ENCODE measurements at places on chromosomes 11 and 22. TPM values are rescaled to one million over a fixed set of nuclear protein-coding genes. Genes with fewer than 3 reads are reported as not detected.

MRGPRX4 gene
- polyA plus RNA-seq = not detected

NEFH gene
- polyA plus RNA-seq = 8.1 TPM

GLYAT gene
- polyA plus RNA-seq = 172 TPM

RAB39A gene
- polyA plus RNA-seq = 0.86 TPM

ANO5 gene
- polyA plus RNA-seq = 3.5 TPM

TPBGL gene
- not detected for polyA plus RNA-seq

YPEL4 gene
- 2.0 TPM for polyA plus RNA-seq

BTG4 gene
- not detected for polyA plus RNA-seq

CRACR2B gene
- polyA plus RNA-seq = 21.7 TPM

HOATZ gene
- polyA plus RNA-seq = 0.09 TPM

APOBEC3B gene
- polyA plus RNA-seq = 6.7 TPM

OR6T1 gene
- polyA plus RNA-seq = not detected

FCHSD2 gene
- polyA plus RNA-seq = 38.3 TPM

SEPTIN3 gene
- polyA plus RNA-seq = 5.0 TPM

ZFPL1 gene
- 30.4 TPM for polyA plus RNA-seq

LRRC75B gene
- 42.2 TPM for polyA plus RNA-seq

TRPC6 gene
- 8.1 TPM for polyA plus RNA-seq

MFRP gene
- not detected for polyA plus RNA-seq

OR2AG1 gene
- 0.01 TPM for polyA plus RNA-seq

NRIP3 gene
- 0.96 TPM for polyA plus RNA-seq

SCGB1A1 gene
- not detected for polyA plus RNA-seq

KCNC1 gene
- polyA plus RNA-seq = 1.7 TPM

DDI1 gene
- not detected for polyA plus RNA-seq

TRIM29 gene
- 1.7 TPM for polyA plus RNA-seq

EHF gene
- polyA plus RNA-seq = 32.7 TPM

CAPN5 gene
- polyA plus RNA-seq = 34.0 TPM

TMPRSS5 gene
- polyA plus RNA-seq = 0.56 TPM

P4HA3 gene
- polyA plus RNA-seq = 0.98 TPM

SPDYC gene
- polyA plus RNA-seq = not detected

NXPE2 gene
- polyA plus RNA-seq = 0.27 TPM

TRIM6 gene
- 20.0 TPM for polyA plus RNA-seq

GTSE1 gene
- polyA plus RNA-seq = 18.4 TPM

TMPRSS13 gene
- 0.71 TPM for polyA plus RNA-seq

HIRA gene
- 37.1 TPM for polyA plus RNA-seq

C22orf42 gene
- polyA plus RNA-seq = not detected

PIH1D2 gene
- 7.9 TPM for polyA plus RNA-seq

GLB1L3 gene
- 1.8 TPM for polyA plus RNA-seq

SYT13 gene
- 11.5 TPM for polyA plus RNA-seq

FAM83F gene
- 2.9 TPM for polyA plus RNA-seq

APOA5 gene
- polyA plus RNA-seq = not detected

CASP5 gene
- polyA plus RNA-seq = not detected

GLYATL1 gene
- 182 TPM for polyA plus RNA-seq

PLA2G3 gene
- 0.16 TPM for polyA plus RNA-seq

EIF4ENIF1 gene
- 50.9 TPM for polyA plus RNA-seq

MTNR1B gene
- polyA plus RNA-seq = not detected

MN1 gene
- 8.2 TPM for polyA plus RNA-seq

COMT gene
- polyA plus RNA-seq = 143 TPM

TSPAN18 gene
- polyA plus RNA-seq = 62.0 TPM

SORL1 gene
- polyA plus RNA-seq = 31.6 TPM

SOX10 gene
- 1.5 TPM for polyA plus RNA-seq

TBX1 gene
- 1.1 TPM for polyA plus RNA-seq

IGLL1 gene
- 0.61 TPM for polyA plus RNA-seq

GDPD4 gene
- polyA plus RNA-seq = 0.27 TPM

KDM4D gene
- polyA plus RNA-seq = 2.1 TPM

SESN3 gene
- polyA plus RNA-seq = 65.5 TPM

SCUBE1 gene
- 7.9 TPM for polyA plus RNA-seq
